GM04504 (cell line): ENCODE measurements at places on chromosomes 13 and 19.

DNA sequence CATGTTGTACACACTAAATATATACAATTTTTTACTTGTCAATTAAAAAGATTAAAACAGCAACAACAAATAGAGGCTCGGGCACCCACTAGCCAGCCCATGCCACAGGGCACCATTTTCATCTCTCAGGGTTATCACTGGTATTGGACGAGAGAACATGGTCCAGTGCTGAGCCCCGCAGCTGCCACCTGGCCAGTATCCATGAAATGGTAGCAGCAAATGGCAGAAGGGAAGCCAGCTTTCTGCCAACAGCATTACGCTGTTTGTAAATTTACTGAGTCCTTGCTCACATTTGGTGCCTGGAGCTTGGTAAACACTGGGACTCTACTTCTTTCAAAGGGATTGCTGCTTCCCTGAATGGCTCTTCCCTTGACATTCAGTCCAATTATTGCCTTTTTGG is 87.9 kb upstream of the WASF3 start:
- no peak for DNase-seq

- DNase-seq = no peak
Measured at GRCh38 chr13:75704194-75704926, 68.2 kb downstream of the LMO7 start.

DNA sequence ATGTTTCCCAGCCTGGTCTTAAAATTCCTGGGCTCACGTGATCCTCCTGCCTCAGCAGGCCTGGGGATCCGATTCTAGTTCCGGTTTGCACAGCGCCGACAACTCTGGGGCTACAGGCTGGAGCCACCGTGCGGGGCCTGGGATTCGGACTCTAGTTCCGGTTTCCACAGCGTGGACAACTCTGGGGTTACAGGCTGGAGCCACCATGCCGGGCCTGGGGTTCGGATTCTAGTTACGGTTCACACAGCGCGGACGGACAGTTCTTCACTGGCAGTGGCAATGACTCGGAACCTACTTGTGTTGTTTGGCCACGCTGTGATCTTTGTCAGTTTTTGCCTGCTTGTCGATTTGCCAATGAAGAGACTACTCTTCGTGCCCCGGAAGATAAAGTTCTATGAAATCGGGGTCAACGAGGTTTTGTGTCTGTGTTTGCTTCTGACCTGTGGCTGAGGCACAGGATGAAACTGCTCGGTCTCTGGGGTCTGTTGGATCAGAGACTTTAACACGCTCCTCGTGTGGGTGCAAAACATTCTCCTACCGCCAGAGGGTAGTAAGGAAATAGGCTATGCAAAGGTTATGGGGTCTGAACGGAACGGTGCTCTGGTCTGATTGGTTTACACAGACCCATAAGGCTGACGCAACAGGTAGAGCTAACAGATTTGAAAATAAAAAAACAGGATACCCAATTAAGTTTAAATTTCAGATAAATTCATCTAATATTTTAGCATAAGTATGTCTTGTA is 12.1 kb upstream of the ZSCAN1 start:
- no peak for DNase-seq

- DNase-seq = no peak
Measured at GRCh38 chr19:53880711-53881481, 1.1 kb upstream of the PRKCG start.

- no peak for DNase-seq
Measured at GRCh38 chr19:39916851-39917396, 17.5 kb downstream of the FCGBP start.

GRCh38 chr13:26658448-26659385 is 101.2 kb downstream of the WASF3 start:
- DNase-seq = no peak

- no peak for DNase-seq
Measured at GRCh38 chr13:39737047-39737446, 81.6 kb downstream of the COG6 start.

- DNase-seq = no peak
Measured at GRCh38 chr13:99040536-99041131, 62.8 kb upstream of the DOCK9 start.

DNA sequence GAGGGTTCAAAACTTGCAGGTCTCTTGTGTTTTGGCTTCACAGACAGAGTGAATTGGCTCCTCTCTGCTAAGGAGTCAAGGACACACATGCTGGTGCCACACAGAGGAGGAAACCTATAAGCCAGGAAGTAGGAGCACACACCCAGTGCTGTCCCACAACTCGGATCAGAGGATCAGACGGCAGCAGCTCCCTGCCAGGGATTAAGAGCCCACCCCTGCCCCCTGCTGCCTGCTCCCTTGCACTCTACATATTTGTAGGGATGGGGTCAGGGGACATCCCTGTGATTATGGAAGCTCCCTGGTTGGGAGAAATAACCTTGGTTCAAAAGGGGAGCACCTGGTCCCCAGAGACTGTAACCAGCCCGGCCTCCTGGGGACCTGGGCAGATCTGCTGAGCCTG is 77.5 kb upstream of the CLDN10 start:
- no peak for DNase-seq

GRCh38 chr19:12992729-12993128 is 2.5 kb upstream of the NFIX start:
- no peak for DNase-seq

GRCh38 chr19:44142059-44142433 is 692 bp downstream of the ZNF234 start:
- DNase-seq = no peak

DNA sequence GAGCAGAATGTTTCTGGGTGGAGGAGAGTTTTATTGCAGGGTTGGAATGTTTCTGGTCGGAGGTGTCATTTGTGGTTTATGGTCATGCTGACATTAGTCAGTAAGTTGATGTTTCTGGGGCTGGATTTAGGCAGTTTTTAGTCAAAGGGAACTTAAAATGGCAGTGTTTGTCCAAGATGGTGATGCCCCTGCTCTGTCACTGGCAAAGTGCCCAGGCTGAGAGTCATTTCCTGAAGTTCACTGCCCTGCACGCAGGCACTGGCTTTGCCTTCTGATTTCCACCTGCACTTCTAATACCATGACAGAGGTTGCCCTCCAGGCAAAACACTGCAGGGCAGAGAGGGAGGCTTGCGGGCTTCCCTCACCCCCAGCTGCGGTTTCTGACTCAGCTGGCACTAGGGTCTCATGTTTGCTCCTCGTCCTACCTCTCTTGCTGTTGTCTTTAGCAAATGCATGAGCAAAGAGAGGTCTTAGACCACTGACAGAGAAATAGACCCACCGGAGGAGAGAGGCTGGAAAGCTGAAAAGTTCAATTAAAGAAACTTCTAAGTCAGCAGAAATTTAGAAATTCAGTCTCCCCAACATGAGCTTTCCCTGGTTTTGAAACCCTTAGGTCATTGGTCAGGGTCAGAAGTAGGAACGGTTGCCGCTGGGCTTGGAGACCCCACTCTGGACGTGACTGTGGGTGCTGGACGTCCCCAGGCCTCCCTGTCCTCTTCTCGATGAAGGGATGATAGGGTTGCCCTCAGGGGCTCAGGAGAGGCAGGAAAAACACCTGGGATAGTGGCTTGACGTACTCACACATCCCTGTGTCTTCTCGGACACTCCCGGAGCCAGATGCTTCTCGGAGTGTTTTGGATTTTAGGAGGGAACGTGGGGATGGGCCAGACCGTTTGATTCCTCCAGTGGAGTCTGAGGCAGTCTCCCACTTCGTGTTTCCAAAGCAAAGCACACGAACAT is 26.3 kb downstream of the TMEM255B start:
- peak; percentile 53 for DNase-seq

- DNase-seq = peak; percentile 63
Measured at GRCh38 chr19:5115771-5116202, 146.9 kb downstream of the KDM4B start.

DNA sequence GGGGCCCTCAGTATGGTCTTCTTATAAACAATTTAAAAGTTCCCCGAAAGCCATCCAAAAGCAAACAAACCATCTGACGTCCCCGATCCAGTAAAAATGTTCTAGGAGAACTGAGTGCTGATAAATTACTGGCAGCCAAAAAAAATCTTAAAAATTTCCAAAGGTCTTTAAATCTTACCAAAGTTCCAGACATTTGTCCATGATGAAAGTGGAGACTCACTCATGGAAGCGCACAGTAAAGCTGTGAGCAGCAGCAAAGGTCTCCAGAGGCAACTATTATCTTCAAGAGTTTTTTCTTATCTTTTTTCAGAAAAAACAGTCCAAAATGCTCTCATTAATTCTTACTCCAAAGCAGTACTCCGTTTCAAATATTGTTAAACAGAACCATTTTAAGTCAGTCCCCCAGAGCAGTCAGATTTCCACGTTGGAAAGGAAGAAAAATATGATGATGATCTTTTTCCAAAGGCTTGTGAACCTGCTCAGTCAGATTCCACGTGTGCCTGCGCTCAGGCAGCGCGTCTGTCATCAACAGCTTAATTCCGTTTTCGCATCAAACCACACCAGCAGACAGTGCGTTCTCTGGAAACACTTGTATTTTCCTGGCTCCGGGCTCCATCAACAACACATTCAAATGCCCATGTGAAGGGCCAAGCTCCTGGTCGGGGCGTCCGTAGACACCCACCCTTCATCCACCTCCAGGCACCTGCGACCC is 85.4 kb downstream of the COL4A1 start:
- no peak for DNase-seq

GRCh38 chr19:782185-782877 is 14.9 kb upstream of the PTBP1 start:
- DNase-seq = no peak

- DNase-seq = no peak
Measured at GRCh38 chr13:46571909-46572595, 19.1 kb downstream of the LRCH1 start.

DNA sequence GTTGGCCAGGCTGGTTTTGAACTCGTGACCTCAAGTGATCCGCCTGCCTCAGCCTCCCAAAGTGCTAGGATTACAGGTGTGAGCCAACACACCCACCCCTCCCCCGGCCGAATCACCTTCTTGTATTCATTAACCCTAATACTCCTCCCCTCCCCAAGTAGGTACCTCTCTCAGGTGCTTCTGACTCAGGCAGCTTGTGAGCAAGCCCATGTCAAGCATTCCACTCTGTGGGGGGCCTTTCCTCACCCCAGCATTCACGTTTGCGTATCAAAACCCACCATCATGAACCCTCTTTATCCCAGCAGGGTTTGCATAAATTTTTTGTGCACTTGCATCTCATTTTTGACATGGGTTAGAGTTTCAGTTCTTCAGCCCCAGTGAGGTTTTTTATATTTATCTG is 23.6 kb upstream of the RFXAP start:
- DNase-seq = no peak

DNA sequence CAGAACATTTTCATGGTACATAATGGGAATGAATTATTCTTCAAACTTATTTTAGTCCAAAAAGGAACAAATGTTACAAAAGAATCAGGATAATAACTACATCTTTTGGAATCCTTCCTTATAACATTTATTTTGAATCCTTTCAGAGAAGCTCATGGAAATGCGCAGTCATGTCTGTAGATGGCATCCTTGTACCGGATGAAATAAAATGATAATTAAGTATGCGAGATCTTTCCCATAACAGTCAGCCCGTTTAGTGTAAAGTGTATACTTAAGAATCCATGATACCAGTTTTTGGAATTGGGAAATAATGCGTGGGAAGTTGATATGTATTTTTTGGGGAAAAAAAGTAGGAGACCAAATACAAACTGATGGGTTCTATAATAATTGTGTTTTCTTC is 418.8 kb downstream of the GPC5 start:
- DNase-seq = no peak

DNA sequence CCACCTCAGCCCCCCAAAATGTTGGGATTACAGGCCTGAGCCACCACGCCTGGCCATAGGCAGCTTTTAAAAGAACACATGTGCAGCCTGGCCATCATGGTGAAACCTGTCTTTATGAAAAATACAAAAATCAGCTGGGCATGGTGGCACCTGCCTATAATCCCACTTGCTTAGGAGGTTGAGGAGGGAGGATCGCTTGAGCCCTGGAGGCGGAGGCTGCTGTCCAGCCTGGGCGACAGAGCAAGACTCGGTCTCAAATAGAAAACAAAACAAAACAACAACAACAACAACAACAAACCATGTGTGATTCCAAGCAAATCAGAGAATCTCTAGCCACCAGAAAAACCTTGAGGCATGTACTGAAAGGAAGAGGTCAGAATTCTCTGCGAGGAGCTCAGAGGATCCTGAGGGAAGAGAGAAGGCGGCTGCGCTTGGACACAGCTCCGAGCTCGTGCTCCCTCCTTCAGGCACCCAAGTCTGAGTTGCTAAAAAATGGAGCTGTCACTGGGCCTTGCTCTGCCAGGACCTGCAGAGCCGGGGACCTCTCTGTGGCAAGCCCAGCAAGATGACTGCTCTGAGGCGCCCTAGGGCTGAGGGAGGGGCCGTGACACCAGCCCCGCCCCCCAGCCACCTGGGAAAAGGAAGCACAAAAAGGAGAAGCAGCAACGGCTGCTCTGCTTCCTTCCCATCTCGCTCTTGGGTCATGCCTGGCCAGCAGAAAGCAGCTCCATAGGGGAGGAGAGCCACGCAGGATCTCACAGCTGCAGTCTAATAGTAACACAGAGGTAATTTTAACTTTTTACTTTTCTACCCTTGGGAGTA is at the start of gene ARL11:
TSS of gene ARL11 (plus strand) at position 677 of the 822 bp plus-strand sequence. CDS start 1,941 bp downstream, outside the sequence.
- no peak for DNase-seq

- no peak for DNase-seq
Measured at GRCh38 chr19:1063030-1063908, 3.7 kb upstream of the ARHGAP45 start.

DNA sequence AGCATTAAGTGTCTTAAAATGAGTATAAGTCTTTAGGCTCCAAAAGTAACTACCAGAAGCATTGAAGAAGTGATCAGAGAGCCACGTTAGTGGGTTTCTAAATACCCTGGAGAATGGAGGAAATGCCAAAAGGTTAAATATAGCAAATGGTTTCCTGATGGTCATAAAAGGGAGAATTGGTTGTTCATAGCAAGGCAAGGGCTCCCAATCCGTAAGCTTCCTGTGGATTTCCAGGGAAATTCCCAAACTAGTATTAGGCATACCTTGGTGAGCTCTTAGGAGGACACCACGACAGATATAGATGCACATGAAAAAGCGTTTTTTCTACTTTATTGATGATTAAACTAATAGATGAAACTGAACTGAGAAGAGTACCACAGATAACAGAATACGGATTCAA is 410.9 kb downstream of the FOXO1 start:
- DNase-seq = no peak

DNA sequence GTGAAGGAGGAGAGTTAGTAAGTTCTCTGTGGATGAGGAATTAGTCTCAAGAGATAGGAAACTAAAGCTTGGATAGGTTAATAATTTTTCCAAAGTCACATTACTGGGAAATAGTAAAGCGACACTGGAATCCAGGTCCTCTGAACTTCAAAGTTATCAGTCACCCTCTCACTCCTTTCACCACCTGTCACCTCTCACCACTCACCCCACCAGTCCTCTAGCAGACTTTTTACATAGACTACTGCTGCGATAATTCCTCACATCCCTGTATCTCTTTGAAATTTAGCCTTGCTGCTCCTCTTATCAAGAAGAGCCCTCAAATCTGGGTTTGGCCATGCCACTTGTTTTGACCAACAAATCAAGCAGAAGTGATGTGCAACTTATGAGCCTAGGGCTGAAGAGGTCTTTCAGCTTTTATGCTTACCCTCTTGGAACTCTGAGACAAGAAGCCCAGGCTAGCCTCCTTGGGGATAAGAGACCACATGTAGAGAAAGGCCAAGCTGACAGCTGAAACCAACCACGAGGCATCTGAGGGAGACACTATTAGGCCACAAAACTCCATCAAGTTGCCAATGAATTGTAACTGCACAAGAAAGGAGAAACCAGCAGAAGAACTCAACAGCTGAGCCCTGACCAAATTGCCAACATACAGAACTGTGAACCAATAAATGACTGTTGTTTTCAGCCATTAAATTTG is 41.2 kb downstream of the STARD13 start:
- DNase-seq = no peak
